ENCODE measurements at places on chromosomes 2 and 18.

GRCh38 chr18:9825571-9826073 is 60.2 kb upstream of the TXNDC2 start:
- DNase-seq = no peak

DNA sequence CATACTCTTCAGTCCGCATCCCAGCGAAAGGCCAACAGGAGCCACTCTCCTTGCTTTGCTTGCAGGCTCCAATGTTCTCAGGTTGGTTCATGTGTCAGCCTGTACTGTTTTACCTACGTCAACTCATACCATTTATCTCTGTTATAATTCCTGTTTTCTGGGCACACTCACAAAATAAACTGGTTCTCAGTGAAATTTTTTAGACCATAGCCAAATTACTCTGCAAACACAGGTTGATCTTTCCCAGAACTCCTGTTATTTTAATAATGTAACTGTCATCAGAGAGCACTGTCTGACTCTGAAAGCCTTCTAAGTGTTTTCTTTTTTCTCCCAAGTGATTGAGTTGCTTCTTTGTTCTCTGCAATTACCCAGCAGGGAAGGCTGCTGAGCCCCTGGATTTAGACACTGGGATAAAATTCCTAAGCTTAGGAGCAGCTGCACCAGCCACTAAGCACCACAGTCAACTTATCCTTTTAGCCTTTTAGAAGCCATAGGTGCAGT is 111.6 kb upstream of the PIEZO2 start:
- DNase-seq = no peak

DNA sequence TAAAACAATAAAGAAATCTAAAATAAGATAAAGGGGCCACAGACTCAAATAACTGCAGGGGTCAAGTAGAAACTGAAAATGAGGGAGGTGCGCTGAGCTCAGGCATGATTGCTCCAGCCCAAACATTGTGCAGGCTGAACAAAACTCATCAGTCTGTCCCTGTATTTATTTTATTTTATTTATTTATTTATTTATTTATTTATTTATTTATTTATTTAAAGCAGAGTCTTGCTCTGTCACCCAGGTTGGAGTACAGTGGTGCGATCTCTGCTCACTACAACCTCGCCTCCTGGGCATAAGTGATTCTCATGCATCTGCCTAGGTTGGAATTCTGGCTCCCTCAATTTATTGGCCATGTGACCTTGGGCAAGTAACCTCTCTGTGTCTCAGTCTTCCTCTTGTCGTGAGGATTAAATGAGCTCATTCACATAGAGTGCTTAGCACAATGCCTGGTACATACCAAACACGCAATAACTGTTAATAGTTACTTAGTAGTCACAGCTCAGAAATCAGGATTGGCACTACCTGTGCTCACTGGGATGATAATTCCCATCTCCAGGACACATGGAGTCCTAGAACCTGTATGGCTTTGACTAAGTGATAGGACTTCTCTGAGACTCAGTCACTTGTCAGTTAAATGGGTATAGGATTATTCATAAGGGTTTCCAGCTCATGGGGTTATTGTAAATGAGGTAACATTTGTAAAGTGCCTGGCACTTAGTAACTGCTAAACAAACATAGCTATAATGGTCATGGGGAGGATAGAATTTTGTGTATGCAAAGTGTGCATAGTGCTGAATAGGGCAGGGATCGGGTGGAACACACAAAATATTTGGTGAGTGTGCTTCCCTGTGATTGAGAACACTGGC is 6.0 kb downstream of the SPEG start:
- DNase-seq = no peak

GRCh38 chr2:34492561-34493455 is 893.7 kb upstream of the FAM98A start:
- DNase-seq = no peak

DNA sequence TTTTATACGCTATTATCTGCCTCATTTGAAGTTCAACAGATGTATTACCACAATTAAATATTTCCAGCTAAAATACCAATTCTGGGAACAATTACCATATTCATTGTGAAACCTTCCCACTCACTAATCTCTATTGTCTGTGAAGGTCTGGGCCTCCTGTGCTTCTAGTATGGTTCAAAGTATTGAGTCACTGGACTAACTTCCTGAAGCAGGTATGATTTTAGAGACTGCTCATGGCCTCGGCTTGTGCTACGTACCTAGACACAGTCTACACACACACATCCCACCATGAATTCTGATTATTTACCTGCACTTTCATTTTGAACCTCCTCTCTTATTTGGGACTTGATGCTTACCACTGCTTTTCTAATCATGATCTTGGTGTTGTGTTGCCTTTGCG is 180.7 kb upstream of the EPHA4 start:
- DNase-seq = no peak

- no peak for DNase-seq
These were observed at the start of gene SETBP1 for GRCh38 chr18:44680273-44681075. TSS of gene SETBP1 (plus strand) at chr18:44680888. CDS start at chr18:44701347, 20,459 bp downstream.

- no peak for DNase-seq
These were observed 43.9 kb downstream of the ACSL3 start for GRCh38 chr2:222904557-222905258.

- DNase-seq = no peak
These were observed 42.2 kb upstream of the FAM117B start for GRCh38 chr2:202592566-202592965.

DNA sequence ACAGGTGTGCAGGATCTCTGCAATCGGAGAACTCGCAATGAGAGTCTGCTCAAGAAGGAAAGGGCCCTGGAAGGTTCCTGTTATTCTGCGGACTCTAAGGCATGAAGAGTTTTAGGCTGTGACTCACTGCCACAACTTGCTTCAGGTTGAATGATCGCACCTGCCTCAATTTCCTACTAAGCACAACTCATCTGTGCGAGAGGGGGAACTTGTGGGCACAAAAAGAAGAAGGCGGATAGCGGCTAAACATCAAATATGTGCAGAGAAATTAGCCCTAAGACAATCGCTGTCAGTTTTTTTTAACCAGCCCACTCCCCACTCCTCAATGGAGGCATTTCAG is 14.0 kb upstream of the CREG2 start:
- no peak for DNase-seq

GRCh38 chr2:39140322-39140847 is 19.5 kb upstream of the SOS1 start:
- DNase-seq = no peak

DNA sequence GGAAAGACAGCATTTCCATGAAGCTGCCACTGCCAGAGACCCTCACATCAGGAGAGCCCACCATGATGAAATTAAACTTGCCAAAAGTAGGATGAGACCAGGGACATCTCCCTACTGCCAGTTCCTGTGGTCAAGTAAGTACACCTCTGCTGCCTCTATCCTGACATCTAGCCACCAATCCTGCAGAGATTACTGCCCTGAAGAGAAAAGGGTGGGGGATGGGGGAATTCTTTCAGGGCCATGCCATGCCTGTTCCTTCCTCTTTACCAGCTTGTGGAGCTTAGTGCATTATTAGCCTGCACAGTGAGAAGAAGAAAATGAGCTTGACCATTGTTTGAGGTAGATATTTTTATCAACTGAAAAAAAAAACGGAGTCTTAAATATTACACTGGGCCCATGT is 397.2 kb upstream of the CDH2 start:
- DNase-seq = no peak

- DNase-seq = no peak
These were observed 10.2 kb downstream of the CYRIA start for GRCh38 chr2:16655445-16655837.

- peak; percentile 43 for DNase-seq
These were observed 190.1 kb downstream of the TTC32 start for GRCh38 chr2:19711470-19712372.

All from CD4-positive, alpha-beta memory T cell (primary cell).